HS-5 (cell line): ENCODE measurements at places on chromosomes 1 and 21.

DNA sequence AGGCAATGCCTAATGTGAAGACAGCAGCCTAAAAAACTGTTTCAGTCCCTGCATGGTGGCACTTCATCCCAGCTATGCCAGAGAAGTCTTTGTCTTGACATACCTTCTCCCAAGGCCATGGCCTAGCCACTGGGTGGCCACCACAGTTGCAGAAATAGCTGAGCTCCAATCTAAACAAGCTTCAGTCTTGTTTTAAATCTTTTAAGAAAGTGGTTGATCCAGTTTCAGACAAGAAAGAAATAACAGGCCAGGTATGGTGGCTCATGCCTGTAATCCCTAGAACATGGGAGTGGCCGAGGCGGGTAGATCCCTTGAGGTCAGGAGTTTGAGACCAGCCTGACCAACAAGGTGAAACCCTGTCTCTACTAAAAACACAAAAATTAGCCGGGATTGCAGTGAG, 600.0 kb upstream of the PLXNA2 start:
- DNase-seq = no peak

- no peak for DNase-seq
Measured at GRCh38 chr1:29105822-29106221, 17.9 kb downstream of the TMEM200B start.

GRCh38 chr1:234942012-234942332, 186.7 kb downstream of the TOMM20 start:
- no peak for DNase-seq

GRCh38 chr1:91490501-91490900, 10.2 kb upstream of the CDC7 start:
- DNase-seq = no peak

DNA sequence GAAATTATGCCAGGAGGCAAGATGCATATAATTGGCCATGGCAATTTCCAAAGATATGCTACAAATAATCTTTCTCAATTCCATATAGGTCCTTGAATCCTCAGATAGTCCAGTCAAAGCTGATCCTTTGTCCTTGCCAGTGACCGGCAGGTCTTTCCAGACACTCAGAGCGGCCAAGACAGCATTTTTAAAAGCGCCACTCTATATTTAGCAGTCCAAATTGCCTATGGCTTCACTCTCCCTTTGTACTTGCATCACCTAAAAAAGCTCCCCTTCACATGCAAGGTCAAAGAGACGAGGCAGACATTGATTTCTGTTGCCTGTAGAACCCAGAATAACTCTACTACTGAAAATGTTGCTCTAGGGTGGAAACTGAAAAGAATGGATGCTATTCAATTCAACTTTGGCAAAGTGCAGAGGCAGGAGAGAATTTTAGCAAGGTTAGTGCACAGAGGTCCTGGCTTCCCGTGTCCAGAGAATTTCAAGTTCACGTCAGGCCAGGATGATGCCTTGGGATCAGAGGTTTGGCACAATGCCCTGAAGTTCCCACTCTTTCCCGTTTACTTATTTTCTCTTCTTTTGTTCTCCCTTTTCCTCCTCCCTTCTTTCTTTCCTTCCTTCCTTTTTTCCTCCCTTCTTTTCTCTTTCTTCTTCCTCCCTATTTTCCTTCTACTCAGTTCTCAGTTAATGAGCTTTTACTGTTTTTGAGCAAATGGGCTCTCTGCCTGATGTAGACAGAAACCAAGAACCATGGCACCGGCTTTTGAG, 108.5 kb downstream of the KCNK1 start:
- DNase-seq = no peak
